ENCODE measurements at places on chromosomes 2 and 18.
A peak's percentile ranks its signal among the peaks of the same experiment; 100 is the strongest.

GRCh38 chr2:68925295-68925896 is 27.3 kb downstream of the GKN2 start:
- DNase-seq = peak; percentile 44

DNA sequence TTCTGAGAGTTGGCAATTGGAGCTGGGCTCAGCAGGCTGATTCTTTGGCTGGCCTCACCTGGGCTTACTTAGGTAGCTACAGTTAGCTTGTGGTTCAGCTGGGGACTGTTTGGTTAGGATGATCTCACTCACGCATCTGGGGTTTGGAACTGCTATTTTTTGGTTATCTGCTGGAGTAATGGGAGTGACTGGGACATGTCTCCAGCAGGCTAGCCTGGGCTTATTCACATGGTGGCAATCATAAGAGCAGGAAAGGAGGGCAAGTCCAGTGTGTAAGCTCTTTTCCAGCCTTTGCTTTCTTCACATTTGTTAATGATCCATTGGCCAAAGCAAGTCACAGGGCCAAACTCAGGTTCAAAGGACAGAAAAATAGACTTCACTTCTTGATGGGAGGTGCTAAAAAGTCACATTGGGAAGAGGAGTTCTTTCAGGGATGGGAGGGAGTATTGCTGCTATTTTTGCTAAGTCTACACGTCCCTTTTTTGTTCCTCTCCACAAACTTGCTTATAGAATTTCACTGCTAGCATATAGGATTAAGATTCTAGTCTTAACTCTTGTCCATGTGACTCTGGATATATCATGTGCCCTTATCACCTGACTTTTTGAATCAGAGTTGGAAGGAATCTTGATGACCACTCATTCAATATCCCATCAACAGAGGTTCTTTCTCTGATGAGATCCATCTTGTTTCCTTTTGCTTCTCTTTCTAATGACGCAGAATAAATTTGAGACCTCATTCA is 174.0 kb downstream of the ZFP36L2 start:
- no peak for DNase-seq

DNA sequence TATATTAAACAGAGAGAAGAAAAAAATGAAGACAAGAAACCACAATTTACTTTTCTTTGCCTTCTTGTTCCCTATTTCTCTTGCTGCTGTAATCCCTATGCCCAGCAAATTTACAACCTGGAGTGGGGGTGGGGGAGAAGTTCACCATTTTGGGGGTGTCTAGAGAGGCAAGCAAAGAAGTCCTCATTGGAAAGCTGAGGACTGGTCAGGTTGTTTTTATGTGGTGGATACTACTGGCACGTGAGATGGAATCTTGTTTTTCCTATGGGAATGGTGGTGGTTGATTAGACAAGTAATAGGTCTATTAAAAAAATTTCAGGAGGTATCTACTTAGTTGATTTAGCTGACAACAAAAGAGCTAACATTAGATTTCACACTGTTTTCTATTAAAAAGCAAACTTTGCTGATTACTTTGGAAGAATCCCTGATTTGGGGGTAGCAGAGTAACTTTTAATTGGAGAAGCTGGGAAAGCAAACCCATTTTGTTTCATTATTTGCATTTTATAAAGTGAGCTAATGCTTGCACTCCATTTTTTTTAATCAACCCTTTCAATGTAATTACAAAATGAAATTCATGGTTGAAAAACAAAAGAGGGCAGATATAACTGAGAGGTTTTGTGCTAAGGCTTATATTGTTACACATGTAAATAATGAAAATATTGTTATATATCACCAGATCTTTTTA is 6.0 kb downstream of the POU3F3 start:
- no peak for DNase-seq

DNA sequence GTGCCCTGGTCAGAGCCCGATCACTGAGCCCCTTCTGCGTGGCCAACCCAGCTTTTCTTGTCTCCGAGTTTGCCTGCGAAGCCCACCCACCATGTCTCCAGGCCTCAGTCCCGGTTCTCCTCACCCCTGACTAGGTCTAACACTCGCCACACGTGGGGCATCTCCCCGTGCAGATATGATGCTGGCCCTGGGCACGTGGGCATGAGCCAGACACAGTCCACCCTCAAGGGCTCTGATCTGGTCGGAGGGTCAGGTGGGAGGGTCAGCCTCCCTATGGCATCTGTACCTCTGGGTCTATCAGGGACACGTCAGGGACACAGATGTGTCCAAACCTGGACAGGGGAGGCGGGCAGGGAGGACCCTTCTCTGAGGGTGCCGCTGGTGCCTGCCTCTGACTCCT is 95.4 kb downstream of the RHOB start:
- no peak for DNase-seq

DNA sequence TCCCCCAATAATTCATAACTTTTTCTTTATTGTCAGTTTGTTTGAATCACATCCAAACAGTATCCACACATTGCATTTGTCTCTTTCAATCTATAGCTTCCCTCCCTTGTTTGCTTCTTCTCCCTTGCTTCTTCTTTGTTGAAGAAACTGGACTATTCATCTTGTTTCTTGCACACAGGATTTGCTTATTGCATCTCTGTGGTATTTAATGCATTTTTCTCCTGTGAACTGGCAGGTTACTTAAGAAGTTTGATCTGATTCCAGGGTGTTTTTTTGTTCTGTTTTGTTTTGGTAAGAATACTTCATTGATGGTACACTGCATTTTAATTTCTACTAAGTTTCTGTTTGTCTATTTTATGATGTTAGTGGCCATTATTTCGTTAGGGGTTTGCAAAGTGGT is 166.8 kb downstream of the CAMKMT start:
- no peak for DNase-seq

- DNase-seq = no peak
Measured at GRCh38 chr2:96131152-96131812, 7.0 kb downstream of the ASTL start.

GRCh38 chr2:29615183-29615582 is 306.2 kb downstream of the ALK start:
- no peak for DNase-seq

GRCh38 chr2:168599738-168600137 is 143.7 kb downstream of the CERS6 start:
- DNase-seq = no peak

GRCh38 chr2:7417845-7418742 is 500.9 kb downstream of the RNF144A start:
- DNase-seq = no peak

DNA sequence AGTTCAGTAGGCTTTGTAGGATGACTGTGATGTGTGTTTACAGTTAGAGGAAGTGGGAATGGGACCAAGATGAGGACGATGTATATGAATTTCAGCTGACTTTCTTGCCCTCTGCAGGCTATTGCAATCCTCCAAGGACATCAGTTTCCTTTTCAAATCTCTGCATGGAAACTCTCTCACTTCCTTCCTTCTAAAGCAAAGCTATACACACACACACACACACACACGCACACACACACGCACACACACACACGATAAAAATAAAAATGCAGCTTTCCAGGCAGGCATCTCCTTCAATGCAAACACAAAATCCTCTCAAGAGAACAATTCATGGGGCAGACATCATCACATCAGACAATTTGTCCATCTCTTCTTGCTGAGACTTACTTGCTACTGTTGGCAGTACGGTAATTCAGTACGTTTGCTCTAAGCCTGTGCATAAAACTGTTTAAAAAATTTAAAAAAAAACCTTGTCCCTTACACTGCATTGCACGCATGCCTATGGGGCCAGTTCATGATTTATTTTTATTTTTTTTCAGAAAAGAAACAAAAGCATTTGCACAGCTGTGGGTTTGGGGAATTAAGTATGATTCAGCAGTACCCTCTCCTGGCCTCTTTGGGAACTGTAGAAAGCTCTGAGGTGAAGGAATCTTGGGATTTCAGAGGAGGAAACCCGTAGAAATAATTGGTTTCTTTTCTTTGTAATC is 27.1 kb upstream of the ICOS start:
- no peak for DNase-seq

DNA sequence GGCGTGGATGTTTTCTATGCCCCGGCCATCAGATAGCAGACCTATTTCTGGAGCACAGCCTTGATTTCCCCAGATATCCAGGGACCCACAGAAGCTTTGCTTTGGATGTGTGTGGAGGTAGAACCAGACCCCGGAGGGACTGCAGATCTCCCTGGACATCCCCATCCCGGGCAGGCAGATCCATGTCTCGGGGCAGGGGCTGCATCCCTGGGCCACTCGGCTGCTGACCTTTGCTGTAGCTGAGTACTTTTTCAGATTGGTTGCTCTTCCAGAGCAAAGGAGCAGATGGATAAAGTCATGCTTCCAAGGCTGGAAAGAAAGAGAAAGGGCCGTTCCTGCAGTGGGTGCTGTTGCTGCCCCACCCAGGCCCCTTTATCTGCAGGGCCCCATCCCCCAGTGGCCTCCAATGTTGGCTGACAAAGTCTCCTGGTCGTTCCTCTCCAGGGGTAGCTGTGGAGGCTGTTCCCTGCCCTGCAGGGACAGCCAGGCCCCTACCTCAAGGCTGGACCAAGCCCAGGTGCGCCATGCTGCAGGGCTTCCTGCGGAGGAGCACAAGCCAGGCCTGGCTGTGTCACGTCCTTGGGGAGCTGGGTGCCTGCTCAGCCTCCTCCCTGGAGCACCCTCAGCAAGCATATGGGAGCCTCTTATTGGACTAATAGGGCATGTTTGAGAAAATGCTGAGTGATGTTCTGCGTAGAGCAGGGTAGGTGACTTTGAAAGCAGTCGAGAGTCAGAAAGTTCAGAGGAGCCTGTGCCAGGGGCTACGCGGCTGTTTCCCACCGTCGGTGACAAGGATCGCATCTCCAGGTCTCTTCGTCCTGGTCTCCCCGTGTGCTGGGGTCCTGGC is 68.4 kb downstream of the TPO start:
- no peak for DNase-seq

- no peak for DNase-seq
Measured at GRCh38 chr2:188629753-188630527, 338.3 kb downstream of the GULP1 start.

GRCh38 chr2:120826716-120827410 is 91.2 kb downstream of the GLI2 start:
- DNase-seq = no peak

DNA sequence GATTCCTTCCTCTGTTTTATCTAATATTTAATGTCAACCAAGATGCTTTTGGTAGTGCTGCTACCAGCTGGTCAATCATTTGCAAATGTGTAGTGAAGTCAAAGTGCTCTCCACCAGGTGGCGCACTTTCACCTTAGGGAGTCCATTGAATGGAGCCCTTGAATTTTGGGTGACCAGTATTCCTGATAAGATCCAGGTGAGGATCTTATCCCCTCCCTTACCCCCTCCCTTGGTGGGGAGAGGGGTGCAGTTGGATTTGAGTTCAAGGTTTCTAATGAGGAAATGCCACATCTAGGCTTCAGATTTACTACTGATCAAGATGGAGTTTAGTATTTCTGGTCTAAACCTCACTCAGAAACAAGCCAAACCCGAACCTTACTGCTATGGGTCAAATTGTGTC is 12.0 kb upstream of the E2F6 start:
- DNase-seq = peak; percentile 84

- DNase-seq = no peak
Measured at GRCh38 chr2:44559108-44559507, 197.4 kb downstream of the CAMKMT start.

- no peak for DNase-seq
Measured at GRCh38 chr2:111652038-111652437, 232.0 kb downstream of the ANAPC1 start.

GRCh38 chr2:70732766-70733645 is 35.0 kb downstream of the ADD2 start:
- no peak for DNase-seq

GRCh38 chr2:72945450-72946019 is 28.2 kb downstream of the EMX1 start:
- DNase-seq = no peak

- no peak for DNase-seq
Measured at GRCh38 chr18:9787712-9788111, 79.6 kb downstream of the RAB31 start.

DNA sequence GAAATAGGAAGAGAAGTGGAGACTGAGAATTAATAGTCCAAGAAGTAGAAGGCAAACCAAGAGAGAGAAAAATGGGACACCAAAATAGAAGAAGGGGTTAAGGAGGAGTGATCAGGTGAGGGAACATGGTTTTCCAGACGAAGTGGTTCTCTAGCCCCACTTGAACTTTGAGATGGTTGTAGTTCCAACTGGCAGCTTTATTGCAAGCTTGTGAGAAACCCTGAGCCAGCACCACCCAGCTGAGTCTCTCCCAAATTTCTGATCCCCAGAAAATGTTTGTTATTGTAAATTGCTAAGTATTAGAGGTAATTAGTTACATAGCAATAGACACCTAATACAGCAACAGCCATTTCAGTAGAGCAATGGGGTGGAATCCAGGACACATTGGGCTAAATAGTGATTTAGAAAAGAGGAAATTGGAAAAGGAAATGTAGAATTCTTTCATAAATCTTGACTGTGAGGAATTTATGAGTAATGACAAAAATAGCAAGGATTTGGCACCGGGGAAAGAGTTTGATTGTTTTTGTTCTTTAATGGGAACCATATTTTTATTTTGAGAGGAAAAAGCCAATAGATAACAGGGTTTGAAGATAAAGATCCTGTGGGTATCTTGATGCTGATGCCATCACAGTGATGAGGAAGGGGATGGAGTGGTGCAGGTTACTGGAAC is 62.1 kb upstream of the XDH start:
- DNase-seq = no peak
